ENCODE measurements at places on chromosomes 12 and 14.
A peak's percentile ranks its signal among the peaks of the same experiment; 100 is the strongest.

- no peak for DNase-seq
Measured at GRCh38 chr12:10016881-10017280, 6.5 kb downstream of the CLEC12B start.

- peak; percentile 47 for DNase-seq
Measured at GRCh38 chr12:98456576-98457573, 58.5 kb upstream of the TMPO start.

- no peak for DNase-seq
Measured at GRCh38 chr12:57340104-57340503, 89.1 kb upstream of the STAC3 start.

GRCh38 chr14:37643701-37644100 is 48.3 kb downstream of the TTC6 start:
- no peak for DNase-seq

DNA sequence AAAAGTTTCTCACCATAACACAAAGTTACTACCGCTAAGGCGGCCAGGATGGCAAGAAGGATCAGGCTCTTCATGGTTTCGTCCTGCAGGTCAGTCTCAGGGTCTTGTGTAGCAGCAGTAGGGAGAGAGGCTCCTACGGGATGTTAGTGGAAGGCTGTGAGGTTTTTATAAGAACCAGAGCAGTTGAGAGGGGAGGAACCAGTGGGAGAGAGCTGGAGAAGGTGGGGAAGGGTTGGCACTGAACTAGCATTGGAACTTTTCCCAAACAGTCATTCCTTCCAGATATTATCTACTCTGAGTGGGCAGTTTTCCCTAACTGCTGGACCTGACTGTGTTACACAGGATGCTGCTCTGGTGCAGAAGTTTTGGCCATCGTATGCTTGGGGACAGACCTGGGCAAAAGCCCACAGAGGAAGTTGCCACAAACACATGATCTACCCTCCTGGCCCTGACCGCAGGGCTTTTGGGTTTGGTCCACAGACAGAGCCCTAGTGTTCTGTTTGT is at the start of gene MGP:
Gene MGP (minus strand): TSS at position 137 of the 504 bp plus-strand sequence. CDS start 63 bp downstream, at position 74.
- no peak for DNase-seq

GRCh38 chr14:105532735-105533141 is 6.4 kb downstream of the TMEM121 start:
- no peak for DNase-seq

- DNase-seq: no peak
Measured at GRCh38 chr14:100616854-100617409, 29.7 kb upstream of the BEGAIN start.

GRCh38 chr14:85762526-85762925 is 232.6 kb downstream of the FLRT2 start:
- DNase-seq: no peak

DNA sequence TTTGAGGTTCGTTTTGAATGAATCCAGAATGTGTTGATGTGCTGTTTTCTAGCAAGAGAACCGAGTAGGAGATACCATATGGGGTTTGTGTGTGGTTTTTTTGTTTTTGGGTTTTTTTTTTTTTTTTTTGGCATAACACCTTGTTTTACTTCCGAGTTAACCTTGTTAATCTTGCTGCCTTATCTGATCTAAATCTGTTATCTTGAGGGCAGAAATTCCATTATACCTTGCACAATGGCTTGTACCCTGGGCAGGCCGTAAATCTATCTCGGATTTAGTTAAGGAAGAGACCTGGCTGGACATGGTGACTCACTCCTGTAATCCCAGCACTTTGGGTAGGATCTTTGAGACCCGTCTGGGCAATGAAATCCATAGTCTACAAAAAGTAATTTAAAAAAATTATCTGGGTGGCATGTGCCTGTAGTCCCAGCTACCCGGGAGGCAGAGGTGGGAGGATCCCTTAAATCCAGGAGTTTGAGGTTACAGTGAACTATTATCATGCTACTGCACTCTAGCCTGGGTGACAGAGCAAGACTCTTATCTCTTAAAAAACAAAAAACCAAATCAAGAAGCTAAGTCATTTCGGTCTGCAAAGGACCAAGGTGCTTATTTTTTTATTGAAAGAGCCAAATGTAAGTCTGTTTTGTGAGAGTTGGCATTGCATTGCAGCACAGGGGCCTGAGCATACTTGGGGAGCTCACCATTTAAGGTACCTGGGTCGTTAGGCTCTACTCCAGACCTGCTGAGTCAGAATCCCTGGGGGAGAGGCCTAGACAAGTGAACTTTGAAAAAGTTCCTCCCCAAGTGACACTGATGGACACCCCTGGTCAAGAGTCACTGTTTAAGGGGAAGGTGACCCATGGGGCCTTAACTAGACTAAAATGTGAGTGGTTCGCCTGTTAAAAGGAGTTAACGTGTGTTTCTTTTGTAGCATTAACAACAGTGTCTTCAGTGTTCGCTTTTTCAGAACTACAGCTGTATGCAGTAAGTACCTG is 6.7 kb downstream of the DLST start:
- no peak for DNase-seq

- DNase-seq: no peak
Measured at GRCh38 chr14:100731011-100731670, 4.4 kb downstream of the DLK1 start.

DNA sequence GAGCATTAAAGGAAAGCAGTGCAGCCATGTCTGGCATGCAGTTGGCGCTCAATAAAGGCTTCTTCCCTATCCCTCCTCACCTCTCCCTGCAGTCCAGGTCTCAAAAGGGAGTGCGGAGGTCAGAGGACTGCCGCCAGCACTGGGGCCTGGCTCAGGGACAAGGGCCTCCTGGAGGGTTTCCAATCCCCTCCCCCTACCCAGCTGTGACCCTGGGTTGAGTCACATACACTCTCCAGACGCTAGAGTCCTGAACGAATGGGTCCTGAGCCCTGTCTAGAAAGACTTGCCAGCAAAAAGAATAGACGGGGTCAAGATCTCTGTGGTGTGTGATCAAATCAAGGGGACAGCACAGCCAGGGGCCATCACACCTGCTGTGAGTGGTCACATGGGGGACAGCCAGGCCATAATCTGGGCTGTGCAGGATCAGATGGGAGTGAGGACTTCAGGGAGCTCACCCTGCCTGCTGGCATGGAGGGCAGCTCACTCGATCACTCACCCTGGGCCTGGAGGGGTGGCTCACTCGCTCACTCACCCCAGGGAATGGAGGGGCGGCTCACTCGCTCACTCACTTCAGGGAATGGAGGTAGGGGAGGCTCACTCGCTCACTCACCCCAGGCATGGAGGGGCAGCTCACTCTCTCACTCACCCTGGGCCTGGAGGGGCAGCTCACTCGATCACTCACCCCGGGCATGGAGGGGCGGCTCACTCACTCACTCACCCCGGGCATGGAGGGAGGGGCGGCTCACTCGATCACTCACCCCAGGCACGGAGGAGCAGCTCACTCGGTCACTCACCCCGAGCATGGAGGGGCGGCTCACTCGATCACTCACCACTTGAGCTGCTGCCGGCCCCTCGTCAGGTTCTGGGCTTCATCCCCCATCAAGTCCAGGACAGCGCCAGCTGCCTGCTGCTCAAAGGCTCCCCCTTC is 12.8 kb downstream of the CFAP73 start:
- no peak for DNase-seq

DNA sequence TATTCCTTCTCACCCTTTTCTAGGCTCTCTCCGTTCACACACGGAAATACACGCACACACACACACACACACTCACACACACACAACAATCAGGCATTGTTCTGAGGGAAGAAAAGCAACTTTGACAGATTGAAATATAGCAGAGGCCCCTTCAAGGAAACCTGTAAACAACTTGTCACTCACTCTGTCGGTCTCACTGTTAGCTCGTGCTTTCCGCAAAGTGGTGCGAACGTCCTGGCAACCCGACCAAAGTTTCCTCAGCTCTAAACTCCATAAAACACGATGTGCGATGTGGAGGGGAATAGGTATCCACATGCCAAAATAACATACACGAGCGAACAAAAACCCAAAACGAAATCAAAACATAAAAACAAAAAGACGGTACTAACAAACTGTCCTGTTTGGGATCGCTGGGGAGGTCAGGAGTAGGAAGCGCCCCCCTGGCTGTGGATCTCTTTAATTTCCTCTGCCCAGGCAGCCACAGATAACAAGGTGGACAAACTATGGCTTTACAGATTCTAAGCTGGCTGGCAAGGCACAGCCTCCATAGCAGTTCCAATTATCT is 822 bp upstream of the SOX5 start:
- no peak for DNase-seq

GRCh38 chr14:106844608-106845285 is 1318.4 kb downstream of the TMEM121 start:
- peak; percentile 66 for DNase-seq

- DNase-seq: no peak
Measured at GRCh38 chr12:116140529-116140928, 137.0 kb downstream of the MED13L start.

DNA sequence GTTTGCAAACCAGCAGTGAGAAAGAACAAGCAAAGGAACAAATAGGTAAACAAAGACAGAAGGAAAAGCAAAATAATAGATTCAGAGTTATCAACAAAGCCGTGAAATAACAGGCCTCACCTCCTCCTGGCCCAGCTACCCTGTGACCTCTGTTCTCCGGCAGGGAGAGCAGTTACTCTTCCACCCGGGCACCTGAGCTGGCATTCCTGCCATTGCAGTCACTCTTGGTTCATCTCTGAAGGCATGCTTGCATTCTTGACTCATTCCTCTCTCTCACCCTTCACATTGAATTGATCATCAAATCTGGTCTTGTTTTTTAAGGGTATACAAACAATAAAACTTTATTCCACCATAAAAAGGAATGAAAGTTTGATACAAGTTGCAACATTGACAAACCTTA is 95.1 kb downstream of the TTC8 start:
- DNase-seq: no peak

- no peak for DNase-seq
Measured at GRCh38 chr12:29547151-29547632, 49.7 kb upstream of the OVCH1 start.

Data from activated naive CD8-positive, alpha-beta T cell treated with anti-CD3 and anti-CD28 coated beads, Interleukin-2, amount 50 U/mL, for 24 hours (primary cell).